ENCODE measurements at places on chromosomes 2 and 18.

DNA sequence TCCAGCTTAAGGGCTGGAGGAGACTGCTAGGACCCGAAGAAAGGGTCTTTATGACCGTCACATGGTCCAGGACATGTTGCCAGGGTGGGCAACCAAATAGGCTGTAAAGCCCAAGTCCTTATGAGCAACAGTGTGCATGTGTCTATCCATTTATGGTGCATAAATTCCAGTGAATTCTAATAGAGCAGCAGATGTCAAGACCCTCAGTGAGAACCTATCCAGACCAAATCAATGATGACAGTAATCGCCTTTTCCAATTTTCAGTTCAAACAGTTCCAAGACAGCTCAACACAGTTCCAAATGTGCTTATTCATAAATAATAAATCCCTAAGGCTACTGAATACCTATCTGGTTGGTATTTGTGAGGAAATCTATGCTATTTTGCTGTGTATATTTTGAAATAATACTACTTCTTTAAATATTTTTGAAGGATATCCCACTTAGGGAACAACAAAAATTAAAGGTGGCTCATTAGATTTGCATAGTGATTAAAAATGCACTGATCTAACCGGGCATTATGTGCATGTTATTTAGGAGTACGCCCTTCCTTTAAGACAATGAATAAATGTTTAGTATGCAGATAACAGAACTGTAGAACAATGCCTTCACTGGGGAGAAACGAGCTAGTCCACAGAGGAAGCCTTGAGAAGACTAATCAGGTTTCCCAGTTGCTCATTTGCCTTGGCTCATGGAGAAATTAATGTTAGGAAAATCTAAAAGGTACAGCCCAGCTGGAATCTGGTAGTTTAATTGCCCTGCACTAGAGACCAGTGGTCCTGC lies 519.5 kb upstream of the CHAC2 start:
- DNase-seq: no peak

- DNase-seq: no peak
Measured at GRCh38 chr2:10383960-10384734, 64.0 kb downstream of the ODC1 start.

DNA sequence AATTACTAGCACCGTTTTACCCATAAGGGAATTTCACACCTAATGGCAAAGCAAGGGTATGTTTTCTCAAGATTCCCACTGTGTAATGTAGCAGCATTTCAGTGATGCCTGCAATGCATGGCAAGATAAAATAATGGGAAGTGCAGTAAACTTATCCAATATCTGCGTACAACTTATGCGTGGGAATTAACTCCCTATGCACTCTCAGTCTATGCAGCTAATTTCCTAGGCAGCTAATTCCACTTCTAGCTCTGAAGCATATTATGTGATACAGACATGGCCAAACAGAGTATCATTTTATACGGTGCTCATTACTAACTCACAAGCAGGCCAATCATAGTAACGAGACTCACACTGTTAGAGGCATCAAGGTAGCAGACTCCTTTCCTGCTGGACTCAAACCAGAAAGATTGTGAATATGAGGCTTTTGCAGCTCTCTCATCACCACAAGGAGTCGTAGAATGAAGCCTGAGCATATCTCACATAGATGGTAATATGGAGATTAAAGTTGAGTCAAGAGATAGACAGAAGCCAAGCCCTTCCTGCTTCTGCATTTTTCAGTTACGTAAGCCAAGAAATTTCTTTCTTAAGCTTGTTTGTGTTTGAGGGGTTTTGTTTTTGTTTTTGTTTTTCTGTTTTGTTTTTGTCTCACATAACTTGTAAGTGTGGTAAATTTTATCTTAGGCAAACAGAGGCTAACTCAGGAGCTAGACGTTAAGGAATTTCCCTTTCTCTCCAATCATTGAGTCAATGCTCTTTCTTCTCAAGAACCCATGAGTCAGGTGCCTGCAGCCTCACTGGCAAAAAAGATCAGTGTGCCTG lies 34.8 kb upstream of the ITGAV start:
- no peak for DNase-seq

- no peak for DNase-seq
Measured at GRCh38 chr2:143607231-143608062, 478.2 kb downstream of the ARHGAP15 start.

DNA sequence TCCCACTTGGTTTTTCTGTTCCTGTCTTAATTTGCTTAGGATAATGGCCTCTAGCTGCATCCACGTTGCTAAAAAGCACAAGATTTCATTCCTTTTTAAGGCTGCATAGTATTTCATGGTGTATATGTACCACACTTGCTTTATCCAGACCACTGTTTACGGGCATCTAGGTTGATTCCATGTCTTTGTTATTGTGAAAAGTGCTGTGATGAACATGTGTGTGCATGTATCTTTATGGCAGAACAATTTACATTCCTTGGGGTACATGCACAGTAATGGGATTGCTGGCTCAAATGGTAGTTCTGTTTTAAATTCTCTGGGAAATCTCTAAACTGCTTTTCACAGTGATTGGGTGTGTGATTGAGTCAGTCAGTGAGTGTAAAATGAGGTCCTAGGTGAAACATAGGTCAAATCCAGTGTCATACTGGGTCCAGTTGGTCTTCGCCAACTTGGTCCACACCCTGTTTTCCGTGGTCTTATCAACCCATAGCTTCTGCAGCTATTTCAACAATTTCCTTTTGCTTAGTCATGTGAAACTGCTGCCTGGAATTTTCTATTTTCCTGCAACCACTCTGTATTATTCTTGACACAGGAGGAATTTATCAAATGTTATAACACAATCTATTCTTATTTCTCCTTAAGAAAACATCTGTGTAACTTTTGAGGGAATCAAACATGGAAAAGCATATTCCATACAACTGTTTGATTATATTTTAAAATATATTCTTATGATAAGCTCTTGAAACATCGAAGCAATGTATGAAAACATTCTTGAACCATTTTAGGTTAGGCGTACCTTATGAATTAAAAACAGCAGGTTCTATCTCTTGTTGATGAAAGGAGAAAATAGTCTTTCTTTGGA lies 82.9 kb downstream of the ADCYAP1 start:
- no peak for DNase-seq

GRCh38 chr2:7031547-7032245 lies 114.5 kb downstream of the RNF144A start:
- DNase-seq: peak; percentile 66

GRCh38 chr2:173431191-173431590 lies 76.5 kb downstream of the CDCA7 start:
- no peak for DNase-seq

DNA sequence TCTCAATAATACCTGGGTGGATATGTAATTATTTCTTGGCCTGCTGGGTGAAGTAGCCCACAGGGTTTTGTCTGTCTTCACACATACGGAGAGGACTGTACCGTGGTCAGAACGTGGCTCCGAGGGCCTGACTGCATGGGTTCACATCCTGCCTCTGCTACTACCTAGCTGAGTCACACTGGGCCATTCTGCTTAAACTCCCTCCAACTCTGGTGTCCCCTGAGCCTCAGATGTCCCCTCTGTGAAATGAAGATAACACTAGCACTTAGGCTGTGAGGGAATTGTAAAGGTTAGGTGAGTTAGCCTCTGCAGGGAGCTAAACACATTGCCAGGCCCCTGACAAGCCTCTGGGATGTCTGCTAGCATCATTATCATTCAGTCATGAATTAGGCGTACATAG lies 120.1 kb upstream of the NABP1 start:
- DNase-seq: no peak

- no peak for DNase-seq
Measured at GRCh38 chr2:227788561-227789018, 25.1 kb upstream of the CCL20 start.

DNA sequence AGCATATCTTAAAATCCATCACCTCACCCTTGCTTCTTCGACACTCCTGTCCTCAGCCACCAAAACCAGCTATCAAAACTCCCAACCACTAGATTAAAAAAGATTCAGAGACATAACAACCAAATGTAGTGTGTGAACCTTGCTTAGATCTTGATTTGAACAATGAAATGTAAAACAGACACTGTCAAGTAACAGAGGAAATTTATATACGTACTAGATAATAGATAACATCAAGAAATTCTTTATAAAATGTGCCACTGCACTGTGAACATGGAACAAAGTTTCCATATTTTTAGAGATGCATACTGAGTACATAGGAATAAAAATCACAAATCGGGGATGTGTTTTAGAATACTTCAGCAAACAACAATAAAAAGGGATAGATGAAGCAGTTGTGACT lies 86.0 kb downstream of the THADA start:
- DNase-seq: no peak

GRCh38 chr2:1266351-1266750 lies 146.9 kb upstream of the TPO start:
- DNase-seq: no peak

GRCh38 chr2:131045286-131046027 lies 47.8 kb downstream of the FAM168B start:
- no peak for DNase-seq

DNA sequence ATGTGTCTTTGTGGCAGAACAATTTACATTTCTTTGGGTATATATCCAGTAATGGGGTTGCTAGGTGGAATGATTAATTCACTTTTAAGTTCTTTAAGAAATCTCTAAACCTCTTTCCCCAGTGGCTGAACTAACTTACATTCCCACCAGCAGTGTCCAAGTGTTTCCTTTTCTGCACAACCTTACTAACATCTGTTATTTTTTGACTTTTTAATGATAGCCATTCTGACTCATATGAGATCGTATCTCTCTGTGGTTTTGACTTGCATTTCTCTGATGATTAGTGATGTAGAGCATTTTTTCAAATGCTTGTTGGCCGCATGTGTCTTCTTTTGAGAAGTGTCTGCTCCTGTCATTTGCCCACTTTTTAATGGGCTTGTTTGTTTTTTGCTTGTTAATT lies 43.1 kb upstream of the PTH2R start:
- DNase-seq: peak; percentile 54

DNA sequence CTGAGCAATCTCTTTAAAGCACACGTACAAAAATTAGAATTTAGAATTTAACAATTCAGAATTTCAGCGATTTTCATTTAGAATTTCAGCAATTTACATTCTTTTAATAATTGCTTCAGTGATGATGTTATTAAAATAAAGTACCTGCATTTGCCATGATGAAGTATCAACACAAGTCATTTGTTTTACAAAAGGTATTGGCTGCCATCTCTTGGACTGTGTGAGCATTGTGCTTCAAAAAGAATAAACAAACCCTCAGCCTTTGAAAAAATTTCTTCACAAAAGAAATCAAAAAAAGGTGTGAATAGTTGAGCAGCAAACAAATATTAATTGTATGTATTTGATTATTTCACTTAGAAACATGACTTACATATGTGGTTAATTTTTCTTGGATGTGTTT lies 27.1 kb upstream of the ZC3H15 start:
- DNase-seq: no peak

GRCh38 chr2:105744909-105745853 lies at the start of gene NCK2:
TSS of gene NCK2 (plus strand) at chr2:105744912. CDS start at chr2:105855064, 110,152 bp downstream.
- DNase-seq: no peak

- DNase-seq: no peak
Measured at GRCh38 chr2:173291412-173291811, 63.3 kb upstream of the CDCA7 start.

DNA sequence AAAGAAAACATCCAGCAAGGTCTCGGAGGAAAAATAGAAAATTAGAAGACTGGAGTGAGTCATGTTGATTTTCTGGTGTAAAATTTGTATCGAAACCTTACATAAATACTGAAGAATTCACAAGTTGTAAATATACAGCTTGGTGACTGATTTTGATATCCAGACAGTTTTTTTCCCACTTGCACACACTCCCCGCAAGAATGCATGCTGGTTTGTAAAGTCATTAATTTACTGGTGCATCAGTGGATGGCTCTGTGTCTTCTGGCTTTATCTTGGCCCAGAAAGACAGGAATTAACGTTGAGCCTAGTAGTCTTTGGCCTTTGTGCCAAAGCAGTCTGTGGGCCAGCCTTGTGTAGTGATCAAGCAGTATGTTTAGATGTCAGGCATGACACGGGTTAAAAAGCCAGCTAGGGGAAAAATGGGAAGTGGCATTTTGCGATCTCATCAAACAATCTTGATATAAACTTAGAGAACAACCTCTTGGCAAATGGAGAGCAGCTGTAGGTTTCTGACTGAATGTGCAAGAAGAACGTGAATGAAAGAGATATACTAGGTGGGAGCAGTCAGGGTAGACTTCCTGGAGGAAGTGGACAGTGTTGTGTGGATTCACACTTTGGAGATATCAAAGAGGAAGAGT lies 22.7 kb upstream of the CASP8 start:
- no peak for DNase-seq

DNA sequence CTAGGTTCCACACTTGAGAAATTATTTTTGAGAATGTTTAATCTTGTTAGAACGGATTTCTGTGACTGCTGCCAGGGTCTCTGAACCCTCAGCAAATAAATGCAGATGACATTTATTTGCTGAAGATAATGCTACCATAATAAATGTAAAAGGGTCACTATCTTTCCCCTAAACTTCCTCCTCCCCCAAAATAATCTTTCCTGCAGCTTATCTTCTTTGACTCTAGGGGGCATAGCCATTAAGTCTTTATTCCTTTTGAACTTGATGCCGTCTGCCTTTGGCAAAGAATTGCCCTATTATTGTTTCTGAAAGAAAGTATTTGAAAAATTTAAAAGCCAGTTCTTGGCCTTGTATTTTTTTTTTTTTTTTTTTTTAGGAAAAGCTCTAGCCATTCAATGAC lies 63.6 kb upstream of the ACSL3 start:
- DNase-seq: no peak

DNA sequence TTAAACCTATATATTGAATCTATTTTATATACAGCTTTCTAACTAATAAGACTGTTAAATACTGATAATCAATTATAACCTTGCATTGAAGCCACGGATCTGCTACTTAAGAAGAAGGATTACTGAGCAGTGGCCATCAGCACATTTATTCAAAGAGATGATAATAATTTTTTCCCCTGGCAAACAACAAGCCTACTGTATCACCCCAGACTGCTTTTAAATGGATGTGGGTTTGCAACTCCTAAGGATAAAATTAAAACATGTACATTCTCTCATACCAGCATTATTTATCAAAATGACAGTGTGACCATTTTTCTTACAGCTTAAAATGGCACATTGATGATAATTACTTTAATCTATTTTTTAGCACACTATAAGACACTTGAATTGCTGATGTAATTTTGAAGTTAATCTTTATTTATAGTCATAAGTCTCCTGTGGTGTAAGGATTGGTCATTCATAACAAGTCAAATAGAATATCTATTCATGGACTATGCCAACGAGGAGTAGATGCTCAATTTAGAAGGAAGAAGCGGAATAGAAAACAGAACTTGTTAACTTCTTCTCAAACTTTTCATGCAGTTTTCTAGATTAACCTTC lies 517.7 kb downstream of the METTL4 start:
- DNase-seq: no peak

DNA sequence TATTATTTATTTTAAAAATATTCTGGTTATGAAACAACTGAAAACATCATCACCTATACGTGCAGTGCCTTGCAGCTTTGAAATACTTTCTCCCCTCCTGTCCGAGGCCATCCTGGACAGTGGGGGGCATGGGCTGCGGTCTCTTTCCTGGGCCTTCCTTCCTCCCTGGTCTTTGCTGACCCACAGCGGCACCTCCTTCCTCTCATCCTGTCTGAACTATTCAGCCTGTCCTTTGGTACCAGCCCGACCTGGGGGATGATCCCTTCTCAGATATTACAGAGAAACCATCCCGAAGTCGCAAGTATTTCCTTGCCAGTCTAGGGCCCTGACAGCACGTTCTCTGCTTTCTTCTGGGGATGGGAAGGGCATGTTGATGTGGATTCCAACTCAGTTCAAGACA lies 736.6 kb upstream of the HS6ST1 start:
- DNase-seq: no peak

GRCh38 chr18:38313831-38314230 lies 748.2 kb upstream of the CELF4 start:
- no peak for DNase-seq

Measured in DMS 273 treated with DMSO at 0.1 percent for 48 hours (cell line).